ENCODE measurements at places on chromosomes 6 and 20. TPM values are rescaled to one million over a fixed set of nuclear protein-coding genes. Genes with fewer than 3 reads are reported as not detected.

ADAM33 gene
- total RNA-seq: 27.7 TPM

ALDH5A1 gene
- 9.6 TPM for total RNA-seq

CLPSL1 gene
- total RNA-seq: not detected

DNA sequence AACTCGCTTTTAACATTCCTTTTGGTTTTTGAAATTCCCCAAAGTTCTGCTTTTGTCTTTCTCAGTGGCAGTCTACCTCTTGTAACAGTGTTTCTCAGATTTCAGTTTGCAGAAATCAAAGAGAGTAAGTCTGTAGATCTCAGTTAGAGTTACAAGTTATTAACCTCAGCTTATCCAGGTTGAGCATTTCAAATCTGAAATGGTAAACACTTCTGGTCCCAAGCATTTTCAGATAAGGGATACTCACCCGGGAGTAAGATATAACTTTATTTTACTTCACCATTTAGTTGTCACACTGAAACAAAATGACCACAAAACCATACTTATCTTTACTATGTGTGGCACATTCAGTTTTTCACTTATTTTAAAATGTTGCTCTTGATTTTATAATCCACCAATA is 9.8 kb downstream of the ZNF292 start:
- no peak for DNase-seq

- DNase-seq: no peak
Measured at GRCh38 chr6:34947561-34947960, 58.5 kb downstream of the ANKS1A start.

DNA sequence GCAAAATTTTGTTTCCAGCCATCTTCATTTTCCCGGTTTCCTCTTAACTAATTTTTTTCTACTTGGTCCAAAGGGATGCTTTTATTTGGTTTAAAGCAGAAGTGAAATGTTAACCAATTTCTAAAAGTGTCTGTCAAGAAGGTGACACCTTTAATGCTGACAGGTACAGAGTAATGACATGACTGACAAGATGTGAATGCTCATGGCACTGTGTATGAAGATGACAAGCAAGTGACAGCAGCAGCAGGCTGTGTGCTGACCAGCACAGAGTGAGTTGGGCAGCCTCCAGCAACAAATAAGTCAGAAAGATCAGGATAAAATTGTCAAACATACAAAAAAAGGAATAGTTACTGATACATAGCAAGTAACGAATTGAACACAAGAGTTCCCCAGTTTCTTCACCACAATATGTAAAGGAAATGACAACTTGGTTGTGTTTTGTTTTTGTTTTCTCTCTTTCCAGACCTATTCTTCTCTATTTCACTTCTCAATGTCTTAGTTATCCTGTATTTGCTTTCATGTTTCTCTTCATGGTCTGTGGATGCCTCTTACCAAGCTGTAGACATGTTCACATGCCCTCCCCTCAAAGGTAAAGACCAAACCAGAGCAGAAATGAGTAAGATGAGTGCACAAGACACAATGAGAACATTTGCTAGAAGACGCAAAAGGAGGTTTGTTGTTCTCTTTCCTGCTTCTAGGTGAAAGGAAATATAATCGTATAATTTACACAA is 174.9 kb downstream of the FRK start:
- DNase-seq: no peak
